Activated CD4-positive, alpha-beta T cell treated with anti-CD3 and anti-CD28 coated beads for 24 hours (primary cell): ENCODE measurements at places on chromosomes 5 and 9.

DNA sequence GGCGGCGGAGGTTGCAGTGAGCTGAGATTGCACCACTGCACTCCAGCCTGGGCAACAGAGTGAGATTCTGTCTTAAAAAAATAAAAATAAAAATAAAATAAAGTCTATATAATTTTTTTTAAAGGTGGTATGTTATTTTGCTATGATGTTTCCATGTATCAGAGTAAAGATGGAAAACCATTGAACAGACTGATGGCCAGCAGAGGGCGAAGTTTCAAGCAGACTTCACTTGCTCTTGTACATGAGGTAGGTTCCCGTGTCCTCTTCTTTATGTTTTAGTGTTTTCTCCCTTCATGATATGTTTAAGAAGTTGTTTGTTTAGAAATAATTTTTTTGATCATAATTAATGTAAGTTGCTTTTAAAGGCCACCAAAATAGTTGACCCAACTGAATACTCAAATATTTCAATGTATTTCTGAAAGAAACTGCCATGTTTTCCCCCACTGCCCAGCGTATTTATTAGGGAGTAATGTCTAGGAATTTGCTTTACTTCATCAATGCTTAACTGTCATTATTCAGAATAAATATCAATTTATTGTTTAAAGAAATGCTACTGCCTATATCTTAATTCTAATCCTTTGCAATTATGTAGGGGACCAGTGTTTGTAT is 146.4 kb downstream of the HACD4 start:
- DNase-seq, result peak; percentile 41

GRCh38 chr5:61333321-61333953 is 1.4 kb downstream of the ZSWIM6 start:
- no peak for DNase-seq

GRCh38 chr9:135002336-135002735 is 84.6 kb upstream of the FCN1 start:
- DNase-seq, result no peak

DNA sequence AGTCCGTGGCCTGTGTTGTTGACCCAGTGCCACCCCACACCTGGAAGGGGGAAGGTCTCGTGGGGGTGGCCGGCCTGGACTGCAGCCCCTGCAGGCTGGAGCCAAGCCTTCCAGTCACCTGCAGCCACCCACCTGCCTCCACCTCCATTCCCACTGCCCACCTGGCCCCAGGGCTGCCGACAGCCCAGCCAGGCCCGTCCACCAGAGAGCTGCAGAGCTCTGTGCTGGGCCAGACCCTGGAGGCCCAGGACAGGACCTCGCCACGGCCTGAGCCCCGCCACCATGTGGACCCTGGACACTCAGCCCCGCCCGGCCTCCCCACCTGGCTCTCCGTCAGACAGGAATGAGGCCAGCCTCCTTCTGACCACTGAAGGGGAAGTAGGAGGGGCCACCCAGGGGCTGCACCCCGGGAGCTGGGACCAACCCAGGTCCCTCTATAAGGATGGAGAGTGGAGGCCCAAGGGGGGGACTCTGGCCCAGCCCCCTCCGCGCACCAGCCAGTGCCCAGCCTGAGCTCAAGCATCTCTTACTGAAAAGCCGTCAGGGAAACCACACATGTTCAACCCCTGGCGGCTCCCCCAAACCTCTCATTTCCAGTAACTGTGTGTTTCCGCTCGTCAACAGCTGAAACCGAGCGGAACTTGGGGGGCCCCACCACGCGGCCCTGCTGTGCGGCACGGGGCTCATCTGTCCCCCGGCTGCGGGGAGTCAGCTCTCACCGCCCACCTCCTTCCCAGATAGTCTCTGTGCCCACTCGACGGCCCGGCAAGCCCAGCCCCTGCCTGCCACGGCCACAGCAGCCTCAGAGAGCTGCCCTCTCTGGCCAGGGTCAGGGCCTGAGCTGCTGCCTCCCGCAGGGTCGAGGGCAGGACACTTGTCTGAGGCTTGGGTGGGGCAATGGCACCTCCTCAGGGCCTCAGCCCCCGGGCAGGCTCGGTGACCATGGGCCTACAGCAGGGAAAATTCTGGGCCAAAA is 12.8 kb downstream of the NOTCH1 start:
- peak; percentile 59 for DNase-seq

DNA sequence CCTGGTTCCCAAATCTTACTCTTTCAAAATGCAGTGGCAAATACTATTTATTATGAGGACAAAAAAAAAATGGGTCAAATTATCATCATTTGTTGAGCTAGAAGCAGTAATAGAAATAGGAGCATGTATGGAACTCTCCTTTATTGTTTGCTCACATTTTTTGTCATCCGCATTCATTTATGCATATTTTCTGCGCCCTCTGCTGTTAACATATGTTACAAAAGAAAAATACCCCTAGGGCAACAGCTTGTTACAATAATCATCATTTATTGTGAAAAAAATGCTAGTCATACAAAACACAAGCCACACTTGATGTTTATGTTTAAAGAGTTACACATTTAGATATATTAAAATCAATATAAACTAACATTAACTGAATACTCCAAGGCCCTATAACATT is 328.2 kb downstream of the TUSC1 start:
- DNase-seq, result no peak

- DNase-seq, result no peak
Observed at GRCh38 chr9:133622555-133622954, 13.4 kb upstream of the FAM163B start.

- DNase-seq, result no peak
Observed at GRCh38 chr9:33130961-33131789, 36.0 kb downstream of the B4GALT1 start.

DNA sequence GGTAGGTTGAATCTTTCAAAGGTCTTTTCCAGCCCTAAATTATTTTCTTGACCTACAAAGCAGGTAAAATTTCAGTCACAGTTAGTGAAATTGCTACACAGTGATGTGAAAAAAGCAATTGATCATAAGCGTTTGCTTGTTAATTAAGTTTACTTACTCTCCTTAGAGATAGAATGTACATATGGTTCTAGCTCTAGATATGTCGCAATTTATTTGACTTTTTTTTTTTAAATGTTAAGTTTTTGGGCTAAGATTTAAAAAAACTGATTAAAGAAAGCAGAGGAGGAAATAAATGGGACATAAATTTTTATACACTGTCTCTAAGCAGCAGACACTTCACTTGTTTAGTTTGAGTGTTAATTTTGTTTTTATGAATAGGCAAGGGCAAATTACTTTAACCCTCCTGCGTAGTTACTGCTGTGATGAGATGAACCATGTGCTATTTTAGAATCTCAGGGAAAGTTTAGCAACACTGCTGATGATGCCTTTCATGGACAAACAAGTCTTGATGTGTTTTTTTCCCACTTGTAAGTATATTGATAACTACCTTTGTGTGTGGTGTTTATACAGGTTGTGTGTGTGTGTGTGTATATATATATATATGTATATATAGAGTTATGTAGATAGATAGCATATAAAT is 38.3 kb upstream of the FAM120AOS start:
- no peak for DNase-seq

DNA sequence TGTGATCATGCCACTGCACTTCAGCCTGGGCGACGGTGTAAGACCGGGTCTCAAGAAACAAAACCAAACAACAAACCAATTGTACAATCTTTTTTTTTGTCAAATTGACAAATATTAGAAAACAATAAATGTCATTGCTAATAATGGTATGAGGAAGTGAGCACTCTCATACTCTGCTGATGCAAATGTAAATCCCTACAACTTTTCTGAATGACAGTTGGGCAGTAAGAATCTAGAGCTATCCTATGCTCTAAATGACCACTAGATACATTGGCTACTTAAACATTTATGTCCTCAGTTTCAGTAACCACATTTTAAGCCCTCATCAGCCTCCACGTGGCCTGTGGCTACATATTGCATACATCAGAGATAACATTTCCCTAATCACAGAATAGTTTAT is 256.2 kb downstream of the FER start:
- no peak for DNase-seq

DNA sequence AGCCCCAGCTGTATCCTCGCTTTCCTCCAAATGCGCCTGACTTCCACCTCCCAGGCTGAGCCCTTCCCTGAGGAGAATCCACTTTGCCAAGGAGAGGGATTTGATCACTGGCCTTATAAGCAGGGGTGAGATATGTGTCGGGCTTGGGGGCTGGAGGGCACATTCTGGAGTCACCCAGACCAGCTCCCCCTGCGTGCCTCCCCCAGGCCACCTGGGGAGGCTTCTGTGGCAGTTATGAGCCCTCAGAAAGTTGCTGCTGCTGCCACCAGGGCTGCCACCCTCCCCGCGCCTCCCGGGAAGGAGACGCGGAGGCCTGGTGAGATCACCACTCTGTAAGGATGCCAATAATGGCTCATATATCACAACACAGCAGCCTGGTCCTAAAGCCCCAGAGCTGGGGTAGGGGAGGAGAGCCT is 211.5 kb downstream of the PAPPA start:
- no peak for DNase-seq

GRCh38 chr5:89399548-89399947 is 516.6 kb upstream of the MEF2C start:
- no peak for DNase-seq

DNA sequence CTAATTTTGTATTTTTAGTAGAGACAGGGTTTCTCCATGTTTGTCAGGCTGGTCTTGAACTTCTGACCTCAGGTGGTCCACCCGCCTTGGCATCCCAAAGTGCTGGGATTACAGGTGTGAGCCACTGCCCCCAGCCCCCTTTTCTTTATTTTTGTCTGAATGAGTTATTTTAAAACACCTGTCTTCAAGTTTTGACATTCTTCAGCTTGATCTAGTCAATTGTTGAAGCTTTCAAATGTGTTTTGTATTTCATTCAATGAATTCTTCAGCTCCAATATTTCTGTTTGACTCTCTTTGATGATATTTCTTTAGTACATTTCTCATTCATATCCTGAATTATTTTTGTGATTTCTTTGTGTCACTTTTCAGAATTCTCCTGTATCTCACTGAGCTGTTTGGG is 486.2 kb downstream of the DMAC1 start:
- DNase-seq, result no peak

DNA sequence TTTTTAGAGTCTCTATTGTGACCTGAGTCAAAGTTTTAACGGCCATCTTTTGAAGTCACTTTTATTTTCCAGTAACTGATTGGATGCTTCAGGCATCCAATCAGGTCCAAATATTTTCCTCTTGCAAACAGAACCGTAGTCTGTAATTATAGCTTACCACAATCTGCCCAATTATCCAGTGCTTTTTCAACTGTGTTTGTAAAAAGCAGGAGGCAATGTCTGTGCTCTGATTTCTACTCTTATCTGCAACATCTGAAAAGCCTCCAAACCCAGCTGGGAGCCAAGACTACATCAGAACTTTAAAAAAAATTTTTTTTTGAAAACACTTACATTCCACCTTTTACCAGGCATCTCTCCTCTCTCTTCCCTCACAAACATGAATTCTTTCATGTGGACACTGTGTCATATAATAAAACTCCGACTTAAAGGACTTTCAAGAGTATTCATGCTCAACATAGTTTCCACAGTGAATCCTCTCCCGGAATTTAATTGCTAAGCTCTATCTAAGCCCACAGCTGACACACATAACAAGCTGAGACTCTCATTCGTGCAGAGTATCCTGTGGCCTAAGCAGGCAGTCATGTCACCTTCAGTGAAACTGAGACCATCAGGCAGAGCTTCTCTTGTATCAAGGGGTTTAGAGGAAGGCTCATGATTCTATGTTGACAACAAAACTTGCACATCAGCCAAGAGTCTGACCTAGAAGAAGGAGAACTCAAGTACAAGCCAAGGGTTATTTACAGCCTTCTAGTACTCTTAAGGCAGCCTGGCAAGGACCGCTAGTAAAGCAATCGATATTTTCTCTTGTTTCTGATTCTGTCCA is 272.7 kb downstream of the TLE1 start:
- no peak for DNase-seq

- DNase-seq, result no peak
Observed at GRCh38 chr5:122523776-122524175, 211.7 kb downstream of the SNCAIP start.

- no peak for DNase-seq
Observed at GRCh38 chr5:124337996-124338395, 408.4 kb downstream of the ZNF608 start.

GRCh38 chr9:96721731-96722429 is 56.0 kb downstream of the ZNF510 start:
- no peak for DNase-seq

DNA sequence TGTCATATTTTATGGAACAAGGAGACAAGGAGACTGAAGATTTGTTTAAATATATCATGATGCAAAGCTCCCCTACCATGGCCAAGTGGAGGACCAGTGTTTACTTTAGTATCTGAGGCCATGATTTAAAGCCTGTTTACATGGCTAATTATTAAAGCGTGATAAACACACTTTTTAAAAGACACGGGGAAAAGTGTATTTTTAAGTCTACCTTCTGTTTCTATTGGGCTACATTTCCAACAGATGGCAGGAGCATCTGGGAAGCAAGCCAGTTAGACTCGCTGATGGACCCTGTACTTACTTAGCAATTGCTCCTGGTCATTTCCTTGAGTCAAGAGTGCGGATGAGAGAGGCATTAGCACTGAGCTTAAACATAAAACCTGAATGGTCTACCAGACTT is 480.3 kb upstream of the SEMA6A start:
- DNase-seq, result no peak

- DNase-seq, result no peak
Observed at GRCh38 chr5:139131921-139132432, 66.2 kb downstream of the SIL1 start.

DNA sequence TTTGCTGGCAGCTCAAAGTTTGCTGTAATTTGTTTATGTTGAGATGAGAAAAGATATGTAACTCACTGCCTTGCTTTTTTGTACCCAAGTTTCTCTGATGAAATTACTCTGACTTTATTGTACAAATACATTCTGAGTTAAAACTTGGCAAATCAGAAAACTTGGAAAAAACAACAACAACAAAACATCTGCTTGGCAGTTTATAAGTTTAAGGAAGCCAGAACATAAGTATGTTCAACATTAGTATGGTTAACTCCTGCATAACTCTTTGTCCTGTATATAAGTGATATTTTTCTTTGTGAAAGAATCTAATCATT is 233.1 kb downstream of the MAST4 start:
- DNase-seq, result no peak

- no peak for DNase-seq
Observed at GRCh38 chr9:96135076-96135752, 166.8 kb downstream of the HSD17B3 start.
